ENCODE measurements at places on chromosomes 6 and 20.

DNA sequence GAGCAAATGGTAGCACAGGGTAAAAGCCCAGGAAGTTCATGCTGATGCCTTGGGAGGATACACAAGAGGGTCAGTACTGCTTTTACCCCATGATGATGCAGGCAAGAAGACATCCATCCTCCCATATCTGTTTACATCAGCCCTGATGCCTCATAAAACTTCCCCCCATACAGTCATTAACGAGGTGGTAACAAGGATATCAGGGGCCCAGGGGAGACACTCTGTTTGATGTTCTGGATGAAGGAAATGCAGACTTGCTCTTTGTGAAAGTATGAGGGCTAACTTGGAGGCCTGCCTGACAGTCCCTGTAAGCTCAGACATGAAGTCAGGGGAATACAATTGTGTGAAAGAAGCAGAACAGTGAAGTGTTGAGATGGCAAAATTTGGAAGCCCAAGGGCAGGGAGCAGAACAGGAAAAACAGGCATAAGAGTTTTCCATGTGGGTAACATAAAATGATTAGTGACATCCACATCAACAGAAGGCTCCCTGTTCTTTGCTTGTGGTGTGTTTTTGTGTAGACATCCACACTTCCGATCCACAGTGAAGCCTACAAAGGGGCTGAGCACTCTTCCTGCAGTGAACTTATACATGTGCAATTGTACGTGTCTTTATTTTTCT, 813.4 kb downstream of the MAFB start:
- no peak for DNase-seq

DNA sequence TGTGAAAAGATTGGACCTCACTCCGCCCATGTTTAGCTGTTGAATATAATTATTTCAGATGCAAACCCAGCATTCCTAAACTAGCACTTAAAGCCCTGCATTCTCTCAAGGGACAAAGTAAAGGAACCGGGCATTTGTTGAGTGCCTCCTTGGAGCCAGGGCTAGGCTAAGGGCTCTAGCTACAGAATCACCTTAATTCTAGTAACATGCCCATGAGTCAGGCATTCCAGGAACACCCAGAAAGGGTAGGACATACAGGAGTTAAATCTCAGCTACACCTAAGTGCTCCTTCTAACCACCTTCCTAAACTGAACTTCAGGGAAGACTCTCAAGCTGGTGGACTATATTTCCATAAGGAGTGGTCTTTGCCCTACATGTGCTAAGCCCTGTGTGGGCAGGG, 89.4 kb downstream of the SLC24A3 start:
- no peak for DNase-seq

DNA sequence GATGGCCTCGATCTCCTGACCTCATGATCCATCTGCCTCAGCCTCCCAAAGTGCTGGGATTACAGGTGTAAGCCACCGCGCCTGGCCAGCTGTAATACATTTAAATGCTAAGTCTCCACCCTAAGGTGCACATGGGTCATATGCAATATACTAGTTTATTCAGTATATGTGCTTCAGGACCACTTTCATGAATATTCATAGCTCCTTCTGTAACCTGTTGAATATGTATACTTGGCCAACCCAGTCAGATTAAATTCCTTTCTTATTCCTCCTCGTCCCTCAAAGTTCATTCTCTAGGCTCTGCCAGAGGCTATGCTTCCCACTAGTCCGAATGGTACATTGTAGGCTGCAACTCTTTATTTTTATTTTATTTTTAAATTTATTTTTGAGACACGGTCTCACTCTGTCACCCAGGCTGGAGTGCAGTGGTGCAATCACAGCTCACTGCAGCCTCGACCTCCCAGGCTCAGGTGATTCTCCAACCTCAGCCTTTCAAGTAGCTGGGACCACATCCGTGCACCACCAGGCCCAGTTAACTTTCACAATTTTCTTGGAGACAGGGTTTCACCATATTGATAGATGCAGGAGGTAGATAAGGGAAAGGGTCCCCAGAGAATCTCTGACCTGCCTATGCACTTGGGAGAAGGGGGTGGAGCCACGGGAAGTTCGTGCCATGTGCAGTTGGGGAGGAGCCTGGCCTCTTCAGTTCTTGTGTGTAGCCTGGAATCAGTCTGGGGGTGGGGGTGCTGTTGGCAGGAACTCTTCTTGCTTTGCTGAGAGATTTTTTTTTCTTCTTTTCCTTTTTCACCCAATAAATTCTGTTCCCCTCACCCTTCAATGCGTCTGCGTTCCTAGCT, 41.3 kb upstream of the DDR1 start:
- no peak for DNase-seq

GRCh38 chr6:73340048-73340447, 14.0 kb downstream of the DPPA5 start:
- DNase-seq = no peak

DNA sequence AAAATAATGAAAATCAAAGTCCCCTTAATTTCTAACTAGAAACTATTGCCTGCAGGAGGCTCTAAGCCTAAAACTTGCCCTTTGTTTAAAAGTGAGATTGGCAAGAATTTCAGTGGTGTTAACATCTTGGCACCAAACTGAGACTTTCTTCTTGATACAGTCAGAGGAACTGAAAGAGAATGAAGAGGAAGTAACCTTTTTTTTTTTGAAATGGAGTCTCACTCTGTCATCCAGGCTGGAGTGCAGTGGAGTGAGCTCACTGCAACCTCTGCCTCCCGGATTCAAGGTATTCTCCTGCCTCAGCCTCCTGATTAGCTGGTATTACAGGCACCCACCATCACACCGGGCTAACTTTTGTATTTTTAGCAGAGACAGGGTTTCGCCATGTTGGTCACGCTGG, 3.6 kb downstream of the DOP1A start:
- DNase-seq = no peak

DNA sequence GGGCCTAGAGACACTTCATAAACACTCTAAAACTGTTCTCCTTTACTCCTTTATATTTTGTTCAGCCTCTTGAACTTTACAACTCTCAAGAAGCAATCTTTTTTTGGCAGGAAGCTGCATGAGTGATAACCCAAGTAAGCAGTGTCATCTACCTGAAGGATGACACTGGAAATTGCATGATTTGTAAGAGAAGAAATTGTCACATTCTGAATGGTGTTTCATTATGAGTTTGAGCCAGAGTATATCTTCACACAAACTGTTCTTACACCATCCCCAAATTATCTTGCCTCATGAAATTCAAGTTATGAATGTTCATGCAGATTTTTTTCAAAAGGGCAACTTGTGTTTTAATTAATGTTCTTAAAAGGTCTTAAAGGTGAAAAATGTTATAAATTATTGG, 799.3 kb downstream of the TBC1D32 start:
- no peak for DNase-seq

DNA sequence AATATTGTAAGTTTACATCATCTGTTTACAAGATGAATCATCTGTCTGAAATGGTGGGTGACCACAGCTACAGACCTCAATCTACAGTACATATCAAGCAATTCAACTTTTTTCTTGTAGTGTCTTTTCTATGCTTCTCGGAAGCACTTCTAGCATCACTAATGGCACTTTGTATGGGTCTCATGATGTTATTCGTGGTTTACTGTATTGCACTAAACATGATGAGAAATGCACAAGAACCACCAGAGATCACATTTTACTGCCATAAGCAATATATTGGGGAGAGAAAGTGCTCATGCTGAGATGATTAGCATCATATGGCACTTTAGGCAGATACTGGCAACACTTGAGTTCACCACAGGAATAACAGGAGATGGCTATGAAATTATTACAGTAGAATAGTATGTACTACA, 15.4 kb upstream of the BTBD3 start:
- DNase-seq = no peak

DNA sequence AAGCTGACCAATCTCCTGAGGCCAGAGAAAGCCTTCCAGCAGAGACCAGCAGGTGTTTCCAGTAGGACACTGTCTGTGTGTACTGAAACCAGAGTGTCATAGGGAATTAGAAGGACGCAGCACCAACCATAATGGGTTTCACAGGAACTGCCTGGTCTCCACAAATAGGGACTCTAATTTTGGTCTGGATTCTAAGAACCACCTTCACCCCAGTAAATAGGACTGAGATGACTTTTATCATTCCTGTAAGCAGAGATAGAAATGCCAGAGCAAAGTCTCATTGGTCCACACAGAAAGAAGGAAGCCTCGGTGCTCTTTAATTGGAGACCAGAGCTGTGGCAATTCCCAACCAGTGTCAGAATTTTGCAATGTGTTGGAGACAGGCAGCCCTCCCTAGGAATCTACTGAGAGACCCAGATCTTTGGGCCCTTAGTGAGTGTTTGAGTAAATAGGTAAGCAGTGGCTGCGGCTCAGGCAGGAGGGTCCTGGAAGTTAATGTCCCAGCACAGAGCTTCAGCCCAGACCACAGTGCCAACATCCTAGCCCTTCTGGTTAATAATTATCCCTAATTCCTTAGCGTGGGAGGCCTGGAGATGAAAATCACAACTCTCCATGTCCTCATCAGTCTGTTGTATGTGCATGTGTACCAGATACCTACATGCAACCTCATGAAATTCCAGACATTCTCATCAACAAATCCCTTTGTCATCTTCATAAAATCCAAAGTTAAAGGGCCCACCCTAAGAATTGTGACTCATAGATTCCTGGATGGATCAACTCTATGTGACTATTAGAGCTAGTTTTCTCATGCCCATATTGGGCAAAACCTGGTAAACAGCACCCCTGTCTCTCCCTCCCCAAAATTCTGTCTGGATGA, 81.2 kb downstream of the UNC5CL start:
- DNase-seq = no peak

DNA sequence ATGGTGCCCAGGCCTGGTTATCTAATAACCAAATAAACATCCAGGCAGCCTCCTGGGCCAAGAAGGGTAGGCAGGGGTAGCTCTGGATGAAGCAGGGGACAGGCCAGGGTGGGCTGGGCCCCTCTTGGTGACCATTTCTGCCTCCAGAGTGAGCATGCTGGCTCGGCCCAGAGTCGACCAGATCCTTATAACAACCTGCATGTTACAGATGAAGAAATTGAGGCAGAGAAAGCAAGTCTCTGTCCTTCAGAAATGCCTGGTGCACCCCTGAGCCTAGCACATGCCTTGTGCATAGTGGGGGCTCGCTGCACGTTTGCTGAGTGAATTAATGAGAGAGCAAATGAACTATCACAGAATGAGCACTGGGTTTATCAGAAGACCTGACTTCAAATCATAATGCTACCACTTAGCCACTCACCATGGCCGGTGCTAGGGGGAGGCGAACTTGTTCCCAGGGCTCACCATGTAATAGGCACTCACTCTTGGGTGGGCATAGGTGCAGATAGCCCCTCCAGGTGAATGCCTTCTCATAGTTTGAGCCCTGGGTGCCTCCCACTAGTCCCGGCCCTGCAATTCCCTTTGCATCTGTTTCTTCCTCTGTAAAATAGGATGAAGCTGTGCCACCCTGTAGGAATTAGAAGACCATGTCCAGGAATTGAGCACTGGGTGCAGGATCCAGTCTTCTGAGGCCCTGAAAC, 3.8 kb upstream of the APCDD1L start:
- no peak for DNase-seq

- DNase-seq = no peak
Measured at GRCh38 chr6:169668203-169668847, 33.5 kb downstream of the WDR27 start.

DNA sequence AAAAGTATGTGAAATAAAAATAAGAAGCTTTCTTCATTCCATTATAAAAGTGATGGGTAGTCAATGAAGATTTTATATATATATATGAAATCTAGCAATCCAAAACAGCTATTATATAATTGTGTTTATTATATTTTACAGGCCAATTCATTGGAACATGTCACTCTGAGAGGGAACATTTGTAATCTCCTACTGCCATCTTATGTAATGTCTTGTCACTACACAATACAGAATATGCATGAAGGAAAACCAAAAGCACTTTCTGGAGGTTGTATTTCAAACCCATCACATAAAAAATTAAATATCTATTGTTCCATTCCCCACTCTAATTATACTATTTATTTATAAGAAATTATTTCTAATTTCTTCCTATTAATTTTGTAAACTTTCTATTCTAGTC, 31.5 kb upstream of the IRAK1BP1 start:
- DNase-seq = no peak

GRCh38 chr20:24629668-24630067, 160.2 kb downstream of the SYNDIG1 start:
- DNase-seq = no peak

GRCh38 chr6:3421791-3422434, 34.9 kb downstream of the SLC22A23 start:
- no peak for DNase-seq

- DNase-seq = no peak
Measured at GRCh38 chr6:25555188-25555587, 96.8 kb upstream of the SCGN start.

DNA sequence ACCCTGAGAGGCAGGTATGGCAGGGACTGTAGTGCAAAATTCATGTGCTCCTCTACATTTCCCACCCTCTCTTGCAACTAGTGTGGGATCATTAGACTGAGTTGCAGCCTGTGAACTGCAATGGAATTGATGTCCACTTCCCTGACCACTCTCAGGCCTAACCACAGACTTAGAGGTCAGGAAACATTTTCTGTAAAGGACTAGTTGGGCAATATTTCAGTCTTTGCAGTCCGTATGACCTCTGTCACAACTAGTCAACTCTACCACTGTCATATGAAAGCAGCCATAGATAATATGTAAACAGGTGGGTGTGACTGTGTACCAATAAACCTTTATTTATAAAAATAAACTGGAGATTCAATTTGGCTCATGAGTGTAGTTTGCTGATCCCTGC, 134.4 kb upstream of the TOP1 start:
- no peak for DNase-seq

- no peak for DNase-seq
Measured at GRCh38 chr20:46253391-46253790, 54.9 kb downstream of the CDH22 start.

GRCh38 chr6:86357877-86358276, 579.5 kb upstream of the HTR1E start:
- no peak for DNase-seq

DNA sequence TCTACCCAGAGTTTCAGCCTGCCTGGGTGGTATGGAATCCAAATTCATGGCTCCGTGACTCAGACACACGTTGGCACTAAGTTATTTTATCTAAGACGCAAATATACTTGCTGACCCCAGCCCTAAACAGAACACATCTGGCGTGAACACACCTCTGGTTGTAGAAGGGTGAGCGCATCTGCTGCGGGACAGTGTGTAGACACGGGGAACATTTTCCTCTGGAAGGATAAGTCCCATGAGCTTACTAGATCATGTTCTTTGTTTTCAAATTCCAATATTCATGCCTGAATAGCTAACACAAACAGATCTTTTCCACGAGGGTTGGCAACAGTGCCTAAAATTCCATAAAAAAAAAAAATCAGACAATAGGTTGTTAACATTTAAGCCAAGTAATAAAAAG, 87.8 kb downstream of the TMEM170B start:
- no peak for DNase-seq

DNA sequence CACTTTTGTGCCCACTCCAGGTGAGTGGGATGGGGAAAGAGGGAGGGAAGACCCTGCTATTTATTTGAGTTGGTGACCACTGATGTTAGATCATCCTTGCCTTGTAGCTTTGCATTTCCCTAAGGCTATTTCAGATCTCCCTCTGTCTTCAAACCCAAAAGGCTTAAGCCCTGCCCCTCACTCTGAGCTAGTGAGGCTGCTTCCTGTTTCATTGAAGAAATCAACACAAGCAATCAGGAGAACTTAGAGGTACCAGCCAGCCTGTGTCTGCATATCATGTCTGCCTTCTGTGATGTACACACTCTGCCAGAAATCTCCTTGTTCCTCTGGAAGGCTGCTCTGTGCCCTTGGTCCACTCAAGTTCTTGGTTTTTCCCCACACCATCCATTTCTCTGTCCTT, 135.3 kb downstream of the ARID1B start:
- no peak for DNase-seq

GRCh38 chr6:2881423-2881822, 21.7 kb downstream of the SERPINB9 start:
- no peak for DNase-seq
